ENCODE measurements at places on chromosomes 4 and X.

- no peak for DNase-seq
Observed at GRCh38 chrX:55480390-55481062, 9.1 kb downstream of the USP51 start.

- no peak for DNase-seq
Observed at GRCh38 chr4:101083131-101083530, 264.2 kb downstream of the PPP3CA start.

GRCh38 chrX:134158821-134159512 lies 78.0 kb upstream of the CCDC160 start:
- DNase-seq, result no peak

GRCh38 chrX:120236687-120237479 lies 13.7 kb upstream of the ZBTB33 start:
- DNase-seq, result no peak

DNA sequence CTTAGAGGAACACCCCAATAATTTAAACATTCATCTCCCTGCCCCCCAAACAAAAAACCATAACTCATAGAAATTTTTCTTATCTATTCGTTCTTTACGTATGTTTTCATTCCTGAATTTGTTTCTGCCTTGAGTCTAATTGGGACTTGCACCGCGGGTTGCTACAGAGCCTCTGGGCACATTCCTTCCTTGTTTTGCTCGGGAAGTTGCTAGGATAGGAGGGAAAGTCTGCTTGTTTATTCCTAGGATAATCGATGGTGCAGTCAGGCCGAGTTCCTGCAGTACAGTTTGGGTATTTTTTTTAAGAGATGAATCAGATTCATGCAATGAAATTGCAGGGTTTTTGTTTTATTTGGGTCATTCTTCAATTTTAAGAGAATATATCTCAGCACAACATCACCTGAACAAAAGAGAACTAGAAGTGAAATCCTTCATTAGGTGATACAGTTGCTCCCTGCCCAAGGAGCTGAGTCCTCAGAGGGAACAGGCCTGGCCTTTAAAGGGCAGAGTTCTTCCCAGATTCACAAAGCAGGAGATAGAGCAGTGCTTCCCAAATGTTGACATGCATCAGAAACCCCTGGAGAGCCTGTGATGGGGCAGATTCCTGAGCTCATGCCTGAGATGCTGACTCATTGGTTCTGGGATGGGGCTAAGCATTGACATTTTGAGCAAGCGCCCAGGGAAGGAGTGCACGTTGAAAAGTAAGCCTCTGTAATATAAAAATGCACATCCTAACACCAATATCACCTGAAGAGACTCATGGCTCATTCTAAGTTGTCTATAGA lies 114.9 kb upstream of the FAM9B start:
- no peak for DNase-seq

GRCh38 chr4:182937268-182938204 lies 20.4 kb upstream of the DCTD start:
- DNase-seq, result no peak

DNA sequence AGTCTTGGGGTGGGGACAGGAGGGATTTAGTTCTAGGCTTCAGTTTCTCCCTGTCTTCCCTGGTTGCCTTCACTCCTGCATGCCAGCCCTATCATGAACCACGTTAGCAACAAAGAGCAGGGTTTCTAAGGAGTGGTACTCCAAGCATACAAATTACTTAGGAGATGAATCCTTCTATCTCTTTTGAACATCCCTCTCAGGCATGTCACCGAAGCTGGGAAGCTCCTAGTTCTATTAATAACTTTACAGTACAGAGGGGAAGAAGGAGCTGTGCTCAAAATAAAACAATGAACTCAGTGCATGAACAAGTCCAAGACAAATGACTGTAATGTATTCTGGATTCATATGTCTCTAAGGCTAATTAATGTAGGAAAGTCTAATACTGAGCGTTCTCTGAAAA lies 450.6 kb upstream of the RASGEF1B start:
- no peak for DNase-seq

DNA sequence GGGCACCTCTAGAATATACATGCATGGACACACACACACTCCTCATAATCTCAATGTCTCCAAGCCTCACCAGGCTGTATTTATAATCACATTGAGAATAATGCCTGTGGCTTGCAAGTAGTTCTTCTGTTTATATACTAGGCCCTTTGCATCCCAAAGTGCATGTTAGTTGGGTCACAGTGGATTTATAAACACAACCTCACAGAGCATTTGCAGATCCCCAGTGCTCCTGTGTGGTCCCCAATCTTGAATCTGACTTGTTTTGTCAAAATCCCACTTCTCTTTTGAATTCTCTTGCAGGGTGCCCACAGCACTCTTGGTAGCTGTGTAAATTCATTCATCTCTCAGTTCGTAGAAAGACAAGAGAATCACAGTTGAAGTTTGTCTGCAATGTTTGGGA lies 49.6 kb upstream of the PROM1 start:
- DNase-seq, result no peak

- DNase-seq, result no peak
Observed at GRCh38 chrX:57451426-57452020, 140.3 kb upstream of the ZXDB start.
